Adrenal gland (tissue), 19 donors: ENCODE measurements at places on chromosomes 13 and 19. TPM values are rescaled to one million over a fixed set of nuclear protein-coding genes. Genes with fewer than 3 reads are reported as not detected.

PRX gene
- 5.4 TPM for total RNA-seq

ZNF681 gene
- total RNA-seq: 2.8 TPM

RGL3 gene
- 33.0 TPM for total RNA-seq

GZMM gene
- 0.36 TPM for total RNA-seq

CNOT3 gene
- 61.0 TPM for total RNA-seq

- DNase-seq: no peak
These were observed 14.2 kb downstream of the EFNB2 start for GRCh38 chr13:106521095-106521799.

DNA sequence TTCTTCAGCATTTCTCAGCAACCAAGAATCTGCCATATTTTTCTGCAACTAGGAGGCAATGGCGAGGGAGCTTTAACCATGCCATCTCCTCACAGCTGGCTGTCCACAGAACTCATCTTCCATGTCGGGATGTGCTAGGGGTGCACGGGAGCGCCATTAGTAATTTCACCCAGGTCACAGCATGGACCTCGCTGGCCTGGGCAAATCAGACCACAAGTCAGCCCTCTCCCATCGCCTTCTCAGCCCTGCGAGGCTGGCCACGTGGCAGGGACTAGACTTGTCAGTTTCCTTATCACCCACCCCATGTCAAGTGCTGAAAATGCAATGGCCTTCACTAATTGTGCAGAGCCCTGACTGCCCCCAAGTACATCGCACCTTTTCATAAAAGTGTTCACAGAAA is 15.7 kb downstream of the COL4A1 start:
- no peak for DNase-seq

DNA sequence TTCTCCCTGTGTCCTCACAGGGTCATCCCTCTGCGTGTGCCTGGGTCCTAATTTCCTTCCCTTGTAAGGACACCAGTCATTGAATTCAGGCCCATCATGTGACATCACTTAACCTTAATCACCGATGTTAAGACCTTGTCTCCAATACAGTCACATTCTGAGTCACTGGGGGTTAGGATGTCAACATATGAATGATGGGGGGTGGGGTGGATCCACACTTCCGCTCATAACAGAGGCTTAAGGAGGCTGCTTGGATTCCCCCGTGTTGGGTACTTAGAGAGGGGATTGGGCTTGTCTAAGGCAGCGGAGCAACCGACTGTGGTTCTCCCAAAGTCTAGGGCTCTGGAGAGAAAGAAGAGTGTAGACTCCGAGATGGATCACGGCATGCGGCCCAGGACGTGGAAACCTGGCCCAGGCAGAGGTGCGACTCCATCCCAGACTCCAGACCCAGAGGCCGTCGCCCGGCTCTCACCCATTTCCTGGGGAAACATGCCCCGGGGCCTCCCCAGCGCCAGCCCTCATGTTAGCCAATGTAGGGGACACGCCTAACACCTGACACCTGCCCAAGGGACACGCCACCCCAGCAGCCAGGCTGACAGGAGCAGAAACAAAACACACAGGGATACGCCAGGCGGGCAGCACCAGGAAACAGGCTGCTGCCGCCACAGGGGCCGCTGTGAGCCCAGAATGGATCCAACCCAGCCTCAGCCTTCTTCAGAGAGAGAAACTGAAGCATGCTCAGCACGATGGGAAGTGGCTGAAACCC is 17.1 kb upstream of the IGLON5 start:
- DNase-seq: no peak

DNA sequence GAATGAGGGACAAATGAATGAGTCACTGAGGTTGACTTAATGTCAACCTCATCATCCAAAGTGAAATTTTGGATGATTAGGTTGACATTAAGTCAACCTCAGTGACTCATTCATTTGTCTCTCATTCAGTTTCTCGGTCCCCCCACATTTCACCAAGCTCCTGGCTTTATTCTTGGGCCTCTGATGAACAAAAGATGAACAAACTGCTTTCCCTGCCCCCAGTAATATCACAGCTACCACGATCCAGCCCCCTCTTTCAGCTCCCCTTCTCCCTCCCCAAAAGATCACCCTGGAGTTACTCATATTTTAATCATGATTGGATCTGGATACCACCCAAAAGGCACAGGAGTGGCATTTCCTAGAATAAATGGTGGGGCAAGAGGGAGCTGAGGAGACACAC is 10.8 kb downstream of the CEACAM18 start:
- DNase-seq: no peak

DNA sequence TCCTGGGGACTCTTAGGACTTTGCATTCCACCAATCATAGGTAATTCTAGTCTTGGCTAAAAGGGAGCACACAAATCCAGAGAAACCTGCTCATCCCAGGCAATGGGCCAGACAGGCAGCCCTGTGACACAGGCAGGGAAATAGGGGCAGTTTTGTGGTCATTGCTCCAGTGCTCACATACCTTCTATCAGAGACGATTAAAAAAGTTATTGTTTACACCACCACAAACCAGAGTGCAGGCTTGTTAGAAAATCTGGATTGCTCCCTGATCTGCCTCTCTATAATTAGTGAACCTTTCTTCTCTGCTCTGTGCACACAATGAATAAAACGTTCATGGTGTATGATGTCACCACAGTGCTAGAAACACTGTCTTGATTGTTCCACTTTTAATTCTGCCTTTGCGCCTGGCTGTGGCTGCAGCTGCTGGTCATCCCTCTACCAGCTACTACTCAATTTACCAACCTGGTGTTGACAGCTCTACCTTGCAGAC is 121.6 kb upstream of the SPATA13 start:
- DNase-seq: no peak
